CMK (cell line): ENCODE measurements at places on chromosomes 16 and 17.

DNA sequence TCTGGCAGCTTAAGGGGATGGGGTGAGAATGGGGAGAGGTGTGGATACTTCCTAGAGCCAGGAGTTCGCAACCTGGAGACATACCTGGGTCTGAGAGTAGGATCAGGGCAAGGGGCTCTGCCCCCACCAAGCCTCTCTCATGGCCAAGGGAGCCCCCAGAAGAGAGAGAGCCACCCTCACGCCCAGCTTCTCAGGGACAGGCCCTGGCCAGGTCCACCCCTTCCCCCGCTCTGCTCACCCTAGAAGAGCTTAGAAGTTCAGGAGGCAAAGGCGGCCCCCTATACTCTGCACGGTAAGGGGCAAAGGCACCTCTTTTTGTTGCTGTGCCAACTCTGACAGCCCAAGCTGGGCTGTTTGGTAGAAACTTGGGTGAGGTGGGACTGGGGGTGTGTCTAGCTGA is 69.3 kb upstream of the TMEM97 start:
- DNase-seq = no peak

DNA sequence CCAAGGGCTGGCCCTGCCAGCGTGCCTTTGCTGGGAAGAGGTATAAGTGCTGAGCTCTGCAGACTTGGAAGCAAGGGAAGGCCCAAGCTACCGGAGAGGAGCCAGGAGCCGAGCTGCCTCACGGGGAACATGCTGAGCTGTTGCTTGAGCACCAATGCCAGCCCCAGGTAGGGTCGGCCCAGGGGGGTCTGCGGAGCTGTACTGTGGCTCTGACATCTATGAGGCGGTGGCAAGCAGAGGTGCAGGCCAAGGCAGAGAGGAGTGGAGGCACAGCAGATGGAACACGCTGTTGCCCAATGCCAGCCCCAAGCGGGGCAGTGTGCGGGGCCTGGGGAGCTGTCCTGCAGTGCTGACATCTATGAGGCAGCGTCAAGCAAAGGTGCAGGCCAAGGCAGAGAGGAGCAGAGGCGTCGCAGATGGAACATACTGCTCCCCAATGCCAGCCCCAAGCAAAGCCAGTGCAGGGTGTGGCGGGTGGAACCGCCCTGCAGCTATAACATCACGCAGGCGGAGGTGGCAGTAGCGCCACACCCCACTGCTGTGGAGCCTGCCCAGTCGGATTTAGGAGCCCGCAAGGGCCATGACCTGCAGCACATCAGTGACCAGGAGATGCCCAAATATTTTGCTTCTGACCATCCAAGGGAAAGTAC is 10.0 kb downstream of the GGA2 start:
- DNase-seq = no peak

- DNase-seq = no peak
These were observed 71.6 kb upstream of the NUDT7 start for GRCh38 chr16:77650761-77651160.

- DNase-seq = no peak
These were observed 58.4 kb upstream of the MARCHF10 start for GRCh38 chr17:62866471-62866870.

GRCh38 chr17:50396261-50397110 is 837 bp downstream of the LRRC59 start:
- DNase-seq = no peak

- DNase-seq = no peak
These were observed 31.3 kb downstream of the GRIN2A start for GRCh38 chr16:10150906-10151305.

- no peak for DNase-seq
These were observed 33.3 kb upstream of the DYNLRB2 start for GRCh38 chr16:80507538-80507937.

GRCh38 chr16:86618431-86619238 is 40.3 kb downstream of the FOXL1 start:
- DNase-seq = no peak

GRCh38 chr17:61722398-61722797 is 131.4 kb upstream of the NACA2 start:
- no peak for DNase-seq

GRCh38 chr17:10789694-10790271 is 14.1 kb downstream of the TMEM238L start:
- no peak for DNase-seq

GRCh38 chr17:74552037-74552436 is 6.1 kb upstream of the CD300C start:
- DNase-seq = no peak
